ENCODE measurements at places on chromosomes 16 and 17. TPM values are rescaled to one million over a fixed set of nuclear protein-coding genes. Genes with fewer than 3 reads are reported as not detected.

The KCTD11 gene
- total RNA-seq: 4.7 TPM

The KRTAP4-3 gene
- total RNA-seq: not detected

The ABCC6 gene
- total RNA-seq: 1.2 TPM

DNA sequence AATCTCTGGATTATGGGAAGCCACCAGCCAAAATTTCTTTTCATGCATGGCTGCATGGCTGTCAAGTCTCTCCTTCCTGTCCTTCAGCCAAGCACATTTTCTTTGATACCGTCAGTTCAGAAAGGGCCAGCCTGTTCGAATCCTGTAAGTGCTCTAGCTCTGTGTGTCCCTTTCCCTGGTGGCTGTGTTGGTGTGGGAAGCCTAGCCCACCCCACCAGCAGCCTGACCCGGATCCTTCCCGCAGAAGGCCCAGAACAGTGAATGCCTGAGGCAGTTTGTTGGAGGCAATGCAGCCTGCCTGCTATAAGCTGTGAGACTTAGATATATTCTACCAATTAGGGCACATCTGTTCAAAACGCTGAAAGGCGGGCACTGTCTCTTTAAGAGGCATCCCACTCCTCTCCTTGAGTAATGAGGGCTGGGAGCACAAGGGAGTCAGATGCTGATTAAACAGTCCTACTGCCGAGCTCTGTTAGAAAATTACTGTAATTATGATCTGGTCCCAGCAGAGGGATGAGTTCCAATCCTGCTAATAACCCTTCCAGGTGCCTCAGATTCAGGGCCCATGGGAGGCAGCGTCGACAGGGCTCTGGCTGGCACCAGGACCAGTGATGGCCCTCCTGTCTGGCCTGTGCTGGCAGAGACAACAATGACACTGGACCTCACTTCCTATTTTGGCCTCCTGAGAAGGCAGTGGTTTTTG is 18.4 kb downstream of the SNX11 start:
- peaks cover 18% of the 10 kb centered on the region for H3K4me1 ChIP-seq
- no peak overlapping the region for H3K27ac ChIP-seq
- no peak for DNase-seq
- H3K4me3 ChIP-seq: no peak overlapping the region

DNA sequence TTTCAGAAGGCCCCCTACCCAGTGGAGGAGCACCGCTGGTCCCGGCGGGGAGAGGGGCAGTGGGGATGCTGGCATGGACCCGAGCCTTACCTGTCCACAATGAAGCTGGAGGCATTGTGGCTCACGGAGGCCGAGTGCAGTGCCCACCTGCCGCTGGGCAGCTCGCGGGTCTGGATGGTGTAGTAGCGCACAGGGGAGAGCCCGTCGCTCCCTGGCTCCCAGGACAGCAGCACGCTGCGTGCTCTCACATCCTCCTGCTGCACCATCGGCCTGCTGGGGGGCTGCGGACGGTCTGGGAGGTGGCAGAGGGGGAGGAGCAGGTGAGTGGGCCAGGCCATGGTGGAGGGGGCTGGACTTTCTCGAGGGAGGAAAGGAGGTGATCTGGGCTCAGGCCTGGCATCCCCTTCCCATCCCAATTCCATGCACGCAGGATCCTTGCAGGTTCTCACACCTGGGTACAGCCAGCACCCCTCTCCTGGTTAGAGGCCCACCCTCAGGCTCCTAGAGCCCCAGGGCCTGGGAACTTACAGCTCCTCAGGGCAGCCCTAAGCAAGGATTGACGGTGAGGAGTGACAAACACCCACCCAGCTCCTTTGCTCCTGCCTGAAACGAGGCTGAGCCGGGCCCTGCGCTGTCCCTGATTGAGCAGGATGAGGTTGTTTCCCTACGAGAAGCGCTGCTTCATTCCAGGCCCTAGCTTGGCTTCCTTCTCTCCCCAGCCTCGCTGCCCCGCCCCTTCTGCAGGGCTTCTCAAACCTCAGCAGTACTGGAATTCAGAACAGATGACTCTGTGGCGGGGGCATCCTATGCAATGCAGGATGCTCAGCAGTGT is 76.2 kb upstream of the CDC42EP4 start:
- H3K4me3 ChIP-seq: no peak overlapping the region
- no peaks in the 10 kb centered on the region for H3K27me3 ChIP-seq
- DNase-seq: peak; percentile 71
- no peaks in the 10 kb centered on the region for H3K4me1 ChIP-seq
- no peak overlapping the region for H3K27ac ChIP-seq

DNA sequence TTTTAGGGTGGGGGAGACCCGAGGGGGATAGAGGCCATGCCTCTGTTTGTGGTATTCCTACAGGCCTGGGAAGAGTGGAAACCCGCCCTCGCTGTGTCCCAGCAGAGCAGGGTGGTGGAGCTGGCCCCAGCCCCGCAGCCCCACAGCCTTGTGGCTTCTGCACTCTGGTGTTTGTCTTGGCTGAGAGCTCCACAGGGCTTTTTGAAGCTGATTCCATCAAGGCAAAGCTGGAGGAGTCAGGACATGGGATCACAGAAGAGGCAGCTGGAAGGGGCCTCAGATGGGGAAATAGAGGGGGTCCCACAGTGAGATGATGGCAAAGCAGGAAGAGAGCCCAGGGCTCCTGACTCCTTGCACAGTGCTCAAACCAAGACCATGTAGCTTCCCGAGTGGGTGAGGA is 5.0 kb upstream of the WFIKKN2 start:
- peak; percentile 50 for DNase-seq
- no peaks in the 10 kb centered on the region for H3K36me3 ChIP-seq
- H3K27me3 ChIP-seq: peaks cover 21% of the 10 kb centered on the region

All from muscle of leg (tissue), 16 donors.